ENCODE measurements at places on chromosomes 12 and 14.

- no peak for DNase-seq
Observed at GRCh38 chr14:104725772-104726548, 1.9 kb downstream of the ADSS1 start.

- DNase-seq = no peak
Observed at GRCh38 chr12:57535764-57536596, 11.0 kb downstream of the DCTN2 start.

- peak; percentile 17 for DNase-seq
Observed at GRCh38 chr12:119020406-119021360, 39.3 kb downstream of the SRRM4 start.

DNA sequence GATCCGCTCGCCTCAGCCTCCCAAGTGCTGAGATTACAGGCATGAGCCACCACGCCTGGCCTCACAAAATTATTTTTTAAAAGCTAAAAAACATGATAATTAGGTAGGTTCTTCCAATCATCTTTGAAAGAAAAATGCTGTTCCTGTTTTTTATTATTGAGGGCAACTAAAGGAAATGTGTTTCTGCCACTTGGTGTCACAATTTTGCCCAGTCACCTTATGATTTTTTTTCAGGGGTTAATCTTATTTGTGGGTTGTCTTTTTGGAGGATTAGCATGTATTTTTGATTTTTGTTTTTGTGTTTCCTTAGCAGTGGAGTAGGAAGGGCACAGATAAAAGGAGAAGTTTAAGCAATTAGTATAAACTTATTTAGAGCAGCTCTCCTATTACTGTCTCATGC is 79.8 kb downstream of the PRORP start:
- no peak for DNase-seq

- DNase-seq = no peak
Observed at GRCh38 chr14:77273796-77274195, 2.8 kb upstream of the NGB start.

GRCh38 chr12:3003357-3003992 is 44.3 kb downstream of the TEAD4 start:
- DNase-seq = no peak

- no peak for DNase-seq
Observed at GRCh38 chr12:49750027-49750995, 9.0 kb downstream of the TMBIM6 start.

GRCh38 chr12:105993766-105994555 is 144.8 kb downstream of the NUAK1 start:
- DNase-seq = no peak

DNA sequence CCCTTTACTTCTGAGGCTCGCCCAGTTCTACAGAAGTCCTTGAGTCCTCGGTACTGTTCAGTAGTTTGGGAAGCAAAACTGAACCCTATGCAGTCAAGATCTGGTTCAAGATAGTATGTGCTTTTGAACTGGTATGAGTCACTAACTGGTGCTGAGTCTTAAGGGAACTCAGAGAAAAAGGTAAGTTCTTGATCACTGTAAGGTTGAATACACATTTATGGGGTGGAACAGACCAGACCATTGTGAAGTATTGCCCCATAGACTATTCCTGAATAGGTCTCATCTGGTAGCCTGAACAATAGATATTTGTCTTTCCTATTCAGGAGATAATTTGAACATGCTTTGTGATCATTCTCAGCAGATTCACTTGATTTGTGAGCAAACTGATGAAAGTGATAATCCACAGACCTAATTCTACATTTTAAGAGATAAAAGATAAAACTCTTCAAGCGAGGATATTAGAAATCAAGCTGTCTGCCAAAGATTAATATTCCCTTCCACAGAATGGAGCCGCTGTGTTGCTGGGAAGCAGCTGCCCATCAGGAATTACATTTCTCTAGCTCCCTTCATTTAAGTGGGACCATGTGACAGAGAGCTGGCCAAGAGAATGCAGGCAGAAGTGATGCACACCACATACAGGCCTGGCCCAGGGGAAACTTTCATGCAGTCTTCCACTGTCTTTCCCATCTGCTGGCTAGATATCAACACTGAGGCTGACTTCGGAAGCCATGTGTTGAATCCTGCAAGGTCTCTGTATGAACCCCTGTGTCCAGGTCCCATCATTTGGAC is 369.8 kb upstream of the GARIN6 start:
- no peak for DNase-seq

GRCh38 chr14:53126731-53127130 is 26.4 kb downstream of the DDHD1 start:
- DNase-seq = no peak

- DNase-seq = no peak
Observed at GRCh38 chr14:22422238-22422637, 166.8 kb downstream of the DAD1 start.

GRCh38 chr14:33210311-33210710 is 271.6 kb downstream of the NPAS3 start:
- no peak for DNase-seq

- DNase-seq = no peak
Observed at GRCh38 chr12:18990856-18991255, 138.7 kb upstream of the PLEKHA5 start.
